Liver (tissue), 10 donors: ENCODE measurements at places on chromosomes 6 and 20. TPM values are rescaled to one million over a fixed set of nuclear protein-coding genes. Genes with fewer than 3 reads are reported as not detected.

DNA sequence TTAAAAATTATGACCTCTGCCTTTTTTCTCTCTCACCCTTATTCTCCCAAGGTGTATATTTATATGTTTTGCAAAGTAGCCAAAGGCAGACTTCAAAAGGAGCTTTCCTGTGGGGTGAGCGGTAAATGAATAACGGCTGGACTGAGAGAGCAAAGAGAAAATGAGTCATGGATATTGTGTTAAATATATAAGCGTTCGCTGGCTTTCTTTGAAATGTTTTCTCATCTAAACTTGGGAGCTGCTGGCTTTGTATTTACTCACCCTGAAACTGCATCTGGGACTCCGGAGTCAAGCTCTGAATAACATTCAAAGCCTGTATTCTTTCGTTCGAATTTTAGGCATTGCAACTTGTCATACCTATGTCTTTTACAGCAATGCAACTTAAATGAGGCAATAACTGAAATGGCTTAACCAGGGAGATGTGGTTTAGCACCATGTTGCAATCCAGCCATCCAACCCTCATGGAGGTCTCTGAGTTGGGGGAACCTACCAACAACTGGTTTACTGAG, 32.0 kb downstream of the ATXN1 start:
- DNase-seq: no peak
- H3K4me1 ChIP-seq: peaks cover 6% of the 10 kb centered on the region
- H3K36me3 ChIP-seq: no peaks in the 10 kb centered on the region
- no peaks in the 10 kb centered on the region for H3K27me3 ChIP-seq
- H3K27ac ChIP-seq: no peak overlapping the region

- DNase-seq: no peak
- peak overlapping the region; percentile 54 for H3K27ac ChIP-seq
- no peak overlapping the region for H3K4me3 ChIP-seq
- peaks cover 4% of the 10 kb centered on the region for H3K4me1 ChIP-seq
These were observed 1005.6 kb upstream of the FLRT3 start for GRCh38 chr20:15342991-15343523.

- H3K27ac ChIP-seq: no peak overlapping the region
- H3K4me1 ChIP-seq: no peaks in the 10 kb centered on the region
- no peaks in the 10 kb centered on the region for H3K27me3 ChIP-seq
- DNase-seq: no peak
These were observed 137.0 kb upstream of the RIN2 start for GRCh38 chr20:19621072-19621471.

Gene TXLNB
- 0.17 TPM for total RNA-seq

Gene MYMX
- total RNA-seq: not detected

Gene DACT2
- 2.8 TPM for total RNA-seq
